ENCODE measurements at places on chromosomes 3 and 15.

DNA sequence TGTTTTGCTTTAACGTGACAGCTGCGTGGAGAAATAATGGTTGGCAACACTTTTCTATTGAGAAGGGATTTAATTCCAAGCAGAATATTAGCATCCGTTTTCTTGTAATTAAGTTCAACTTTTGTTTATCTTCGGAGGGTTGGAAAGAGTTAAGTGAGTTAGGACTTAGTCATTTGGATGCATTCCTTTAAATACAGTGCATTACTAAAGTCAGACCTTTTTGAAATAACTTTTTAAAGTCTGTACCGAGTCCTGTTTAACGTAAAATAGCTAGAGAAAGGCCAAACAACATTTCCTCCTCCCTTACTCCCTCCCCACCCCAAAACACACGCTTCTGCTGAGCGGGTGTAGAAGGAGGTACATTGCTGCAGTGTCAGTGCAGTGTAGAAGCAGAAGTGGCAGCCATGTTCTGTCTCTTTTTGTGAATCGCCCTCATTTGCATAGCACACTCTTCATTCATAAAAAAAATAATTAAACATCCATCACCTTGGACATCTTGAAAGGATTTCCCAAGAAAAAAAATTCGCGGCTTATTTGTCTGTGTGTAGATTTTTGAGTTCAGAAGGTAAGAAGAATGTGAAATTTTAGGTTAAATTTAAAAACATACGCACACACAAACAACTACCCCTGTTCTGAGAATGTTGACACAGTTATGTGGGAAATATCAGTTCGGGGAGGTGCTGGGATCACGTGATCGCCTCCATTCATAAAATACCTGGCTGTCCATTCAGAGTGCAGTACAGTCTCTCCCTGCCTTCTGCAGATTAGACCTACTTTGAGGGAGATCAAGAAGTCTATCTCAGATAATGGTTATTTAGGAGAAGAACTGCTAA, 1.6 kb downstream of the SPRED1 start:
- peak; percentile 9 for DNase-seq

- peak; percentile 74 for DNase-seq
Measured at GRCh38 chr15:90143166-90143655, 40.9 kb upstream of the IDH2 start.

DNA sequence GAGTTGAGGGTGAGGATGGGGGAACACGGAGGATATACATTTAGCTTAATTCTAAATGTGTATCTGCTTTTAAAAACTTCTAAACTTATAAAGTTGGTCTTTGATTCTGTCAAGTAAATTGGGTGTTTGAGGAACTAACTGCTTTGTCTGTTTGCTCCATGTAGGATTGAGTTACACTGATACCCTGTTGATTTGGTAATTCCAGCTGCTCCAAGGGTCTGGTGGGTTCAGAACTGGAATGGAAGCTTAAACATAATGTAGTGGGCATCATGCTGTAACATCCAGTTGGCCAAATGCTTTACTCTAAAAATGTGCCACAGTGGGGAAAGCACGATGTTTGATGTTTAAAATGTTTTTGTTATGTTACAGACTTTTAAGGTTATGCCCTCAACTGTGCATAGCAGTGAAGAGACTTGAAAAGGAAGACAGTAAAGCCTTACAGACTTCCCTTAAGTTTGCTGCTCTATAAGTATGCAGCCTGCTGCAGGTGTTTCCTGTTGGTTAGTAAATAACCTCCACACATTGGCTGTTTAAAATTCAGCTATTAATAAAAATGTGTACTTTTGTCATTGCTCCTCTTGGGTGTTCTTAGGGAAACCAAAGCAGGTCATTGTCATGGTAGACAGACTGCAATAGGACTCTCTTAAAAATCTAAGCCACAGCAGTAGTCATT, 5.9 kb upstream of the EDEM1 start:
- no peak for DNase-seq

DNA sequence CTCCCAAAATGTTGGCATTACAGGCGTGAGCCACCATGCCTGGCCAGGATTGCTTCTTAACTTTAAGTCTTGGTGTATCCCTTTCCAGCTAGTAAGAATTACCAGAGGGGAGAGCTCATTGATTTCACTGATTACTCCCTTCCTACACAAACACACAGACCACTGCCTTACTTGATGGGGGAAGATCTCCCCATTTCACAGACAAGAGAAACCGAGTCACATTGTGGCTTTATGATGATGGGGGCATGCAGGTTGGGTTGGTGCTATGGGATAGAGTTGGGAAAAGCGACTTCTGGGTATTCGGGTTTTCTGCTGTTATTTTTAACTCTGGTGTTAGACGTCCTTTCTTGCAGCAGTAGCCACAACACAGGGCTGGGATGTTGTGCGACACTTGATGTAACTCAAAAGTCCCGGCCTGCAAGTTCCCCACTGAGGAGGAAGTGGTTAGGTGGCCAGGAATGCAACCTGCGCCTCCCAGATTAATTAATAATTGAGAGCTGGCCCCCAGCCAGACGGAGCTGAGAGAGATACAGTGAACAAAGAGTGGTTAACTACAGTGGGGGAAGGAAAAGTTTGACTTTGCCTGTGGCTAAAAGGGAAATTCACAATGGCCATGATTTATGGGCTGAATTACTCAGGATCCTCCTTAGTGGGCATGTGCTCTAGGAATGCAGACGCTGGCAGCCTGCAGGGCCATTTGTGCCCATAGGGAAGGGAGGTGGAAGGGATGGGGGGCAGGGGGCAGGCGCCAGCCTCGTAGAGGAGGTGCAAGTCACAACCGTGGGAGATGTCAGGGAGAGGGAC, 63.6 kb downstream of the SMAD6 start:
- no peak for DNase-seq

- DNase-seq = no peak
Measured at GRCh38 chr3:48686538-48687219, 964 bp upstream of the NCKIPSD start.

- no peak for DNase-seq
Measured at GRCh38 chr3:154582501-154582900, 152.5 kb upstream of the GPR149 start.

DNA sequence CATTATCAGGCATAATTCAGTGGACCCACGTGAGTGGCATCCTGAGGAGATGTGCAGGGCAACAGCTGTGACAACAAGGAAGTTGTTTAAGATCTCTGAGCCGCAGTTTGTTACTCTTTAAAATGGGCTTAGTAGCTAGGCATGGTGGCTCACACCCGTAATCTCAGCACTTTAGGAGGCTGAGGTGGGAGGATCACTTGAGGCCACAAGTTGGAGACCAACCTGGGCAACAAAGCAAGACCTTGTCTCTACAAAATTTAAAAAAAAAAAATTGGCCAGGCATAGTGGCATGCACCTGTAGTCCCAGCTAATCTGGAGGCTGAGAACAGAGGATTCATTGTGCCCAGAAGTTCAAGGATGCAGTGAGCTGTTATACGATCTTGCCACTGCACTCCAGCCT, 12.2 kb downstream of the SUCLG2 start:
- no peak for DNase-seq

DNA sequence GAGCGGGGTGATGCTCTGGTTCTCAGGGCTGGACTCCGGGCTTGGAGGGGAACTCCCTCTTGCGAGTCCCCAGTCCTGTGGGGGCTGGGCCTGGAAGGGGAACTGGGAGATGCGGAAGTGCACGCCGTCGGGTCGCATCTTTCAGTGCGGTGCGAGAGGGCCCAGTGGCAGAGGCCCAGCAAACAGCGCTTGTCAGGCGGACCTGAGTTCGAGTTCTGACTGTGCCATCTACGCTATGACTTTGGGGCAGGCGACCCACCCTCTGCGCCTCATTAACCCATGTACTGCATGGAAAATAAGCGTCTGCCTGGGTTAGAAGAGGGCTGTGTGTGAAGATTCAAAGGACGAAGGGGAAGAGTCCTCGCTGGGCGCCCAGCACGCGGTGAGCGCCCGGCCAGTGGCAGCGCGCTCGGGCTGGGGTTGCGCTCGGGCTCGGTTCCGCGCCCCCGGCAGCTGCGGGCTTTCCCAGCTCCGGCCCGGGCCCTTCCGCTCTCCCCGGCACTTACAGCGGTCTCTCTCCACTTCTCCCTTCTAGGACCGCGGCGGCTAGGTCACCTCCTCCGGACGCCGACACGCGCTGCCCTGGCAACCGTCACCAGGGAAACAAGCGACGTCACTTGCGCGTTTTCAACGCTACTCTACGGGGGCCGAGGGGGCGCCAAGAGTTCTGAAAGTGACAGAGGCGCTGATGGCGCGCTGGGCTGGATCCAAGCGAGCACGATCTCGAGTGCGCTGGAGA, at the start of gene CCDC13:
Gene CCDC13, minus strand, starts transcription at position 584 of the 739 bp plus-strand sequence. CDS start 14,908 bp downstream, outside the sequence.
- peak; percentile 93 for DNase-seq

DNA sequence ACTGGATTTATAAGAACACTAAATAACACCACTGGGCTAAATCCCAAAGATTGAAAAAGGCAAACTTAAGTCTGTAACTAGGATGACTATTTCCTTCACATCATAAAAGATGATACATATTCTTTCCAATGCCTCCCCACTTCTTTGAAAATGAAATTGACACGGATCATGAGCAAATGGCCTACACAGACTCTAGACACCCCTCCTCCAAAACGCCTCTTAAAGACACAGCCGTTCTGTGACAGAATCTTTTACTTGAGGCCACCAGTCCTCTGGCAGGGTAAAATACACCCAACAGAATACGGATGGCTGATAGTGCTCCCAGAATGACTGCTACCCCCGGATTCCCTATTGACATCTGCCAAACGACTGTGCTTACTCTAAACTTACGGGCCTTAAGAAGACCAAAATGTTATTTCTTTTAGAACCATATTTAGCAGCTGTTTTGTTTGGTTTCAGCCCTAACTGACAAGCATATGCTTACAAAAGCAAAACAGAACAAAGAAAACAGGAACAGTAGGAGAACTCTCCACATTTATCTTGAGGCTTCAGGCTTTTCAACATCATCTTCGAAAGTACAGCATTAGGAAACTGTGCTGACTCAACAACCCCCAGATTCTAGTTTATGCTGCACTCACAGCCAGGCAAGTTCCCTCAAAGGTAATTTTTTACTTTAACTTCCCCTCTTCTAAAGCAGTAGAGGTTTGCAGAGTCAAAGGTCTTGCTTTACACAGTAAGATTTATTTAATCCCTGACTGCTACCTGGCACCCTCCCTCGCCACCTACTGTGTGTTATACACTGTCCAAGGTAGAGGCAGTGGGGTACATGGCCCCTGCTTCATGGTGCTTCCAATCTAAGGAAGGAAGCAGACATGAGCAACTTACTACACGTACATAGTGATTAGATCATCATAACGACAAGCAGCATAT, 84.3 kb downstream of the TNIK start:
- DNase-seq = no peak

- no peak for DNase-seq
Measured at GRCh38 chr3:37926611-37927010, 64.0 kb upstream of the VILL start.

- peak; percentile 59 for DNase-seq
Measured at GRCh38 chr3:39189959-39190269, 2.5 kb downstream of the XIRP1 start.

DNA sequence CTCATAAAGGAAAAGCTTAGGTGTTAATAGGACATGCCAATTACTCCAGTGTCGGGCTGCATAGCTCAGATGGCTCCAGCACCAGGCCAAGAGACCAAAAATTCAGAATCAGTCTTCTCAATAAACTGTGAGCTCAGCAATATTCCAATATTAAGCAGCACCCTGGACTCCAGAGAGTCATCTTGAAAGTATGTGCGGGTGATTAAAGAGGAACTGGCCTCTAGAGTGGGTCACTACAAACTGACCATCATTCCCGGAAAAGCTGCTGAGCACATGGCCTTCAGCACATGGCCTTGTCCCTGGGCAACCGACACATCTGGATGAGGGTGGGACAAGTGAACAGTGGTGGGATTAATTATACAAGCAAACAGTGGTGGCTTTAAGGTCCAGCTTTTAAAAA, 59.0 kb downstream of the MAGI1 start:
- DNase-seq = no peak

DNA sequence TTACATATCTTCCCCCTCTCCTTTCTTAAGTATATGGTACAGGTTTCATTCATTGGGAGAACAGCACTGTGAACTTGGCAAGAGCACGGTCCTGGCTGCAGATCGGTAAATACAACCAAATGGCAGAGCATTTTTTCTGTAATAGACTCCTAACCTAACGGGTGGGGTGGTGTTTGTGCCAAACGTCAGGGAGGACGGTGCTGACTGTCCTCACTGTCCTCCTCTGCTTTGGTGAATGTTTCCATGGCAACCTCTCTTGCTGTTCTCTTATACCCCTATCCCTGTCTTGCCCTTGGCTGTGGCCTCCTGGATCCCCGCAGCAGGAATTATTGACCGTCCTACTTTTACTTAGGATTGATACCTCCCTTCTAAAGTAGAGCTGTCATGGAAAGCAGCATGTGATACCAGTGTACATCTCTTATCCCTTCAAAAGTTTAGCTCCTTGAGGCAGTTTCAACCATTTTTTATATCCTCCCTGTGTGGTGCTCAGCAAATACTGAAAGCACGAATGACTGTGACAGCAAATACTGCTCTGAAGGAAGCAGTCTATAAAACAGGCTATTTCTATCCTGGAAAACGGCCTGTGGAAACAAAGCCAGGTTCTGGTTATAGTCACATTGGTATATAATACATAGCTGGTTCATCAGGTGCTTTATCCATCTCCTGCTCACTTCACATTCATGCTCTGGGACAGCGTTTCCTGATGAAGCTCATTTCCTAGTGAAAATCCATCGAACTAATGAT, 275.4 kb upstream of the C2CD4B start:
- no peak for DNase-seq

GRCh38 chr3:126998728-126999127, 15.8 kb downstream of the PLXNA1 start:
- no peak for DNase-seq

All from stimulated activated CD4-positive, alpha-beta T cell treated with anti-CD3 and anti-CD28 coated beads, Interleukin-2, amount 100 ng/mL, for 24 hours (primary cell).